ENCODE measurements at places on chromosomes 3 and 15. TPM values are rescaled to one million over a fixed set of nuclear protein-coding genes. Genes with fewer than 3 reads are reported as not detected.

Gene KLHDC8B
- total RNA-seq = 16.9 TPM

Gene RAB8B
- 101 TPM for total RNA-seq

Gene CTXN2
- total RNA-seq = not detected

Gene NOX5
- 0.25 TPM for total RNA-seq

Gene PPP1R14D
- not detected for total RNA-seq

Gene IGSF10
- 0.33 TPM for total RNA-seq

Gene OXTR
- 12.1 TPM for total RNA-seq

Gene INSYN1
- 0.50 TPM for total RNA-seq

Data from uterine smooth muscle cell (primary cell).